ENCODE measurements at places on chromosomes 4 and X. TPM values are rescaled to one million over a fixed set of nuclear protein-coding genes. Genes with fewer than 3 reads are reported as not detected.

NPY2R gene
- 117 TPM for total RNA-seq

ATP2B3 gene
- total RNA-seq, result not detected

CRMP1 gene
- total RNA-seq, result 0.06 TPM

USP46 gene
- total RNA-seq, result 12.9 TPM

HGFAC gene
- not detected for total RNA-seq

TSPAN6 gene
- total RNA-seq, result 16.8 TPM

DUSP21 gene
- not detected for total RNA-seq

Data from aortic smooth muscle cell (primary cell).